Heart right ventricle (tissue), 16 donors: ENCODE measurements at places on chromosomes 5 and 9.

DNA sequence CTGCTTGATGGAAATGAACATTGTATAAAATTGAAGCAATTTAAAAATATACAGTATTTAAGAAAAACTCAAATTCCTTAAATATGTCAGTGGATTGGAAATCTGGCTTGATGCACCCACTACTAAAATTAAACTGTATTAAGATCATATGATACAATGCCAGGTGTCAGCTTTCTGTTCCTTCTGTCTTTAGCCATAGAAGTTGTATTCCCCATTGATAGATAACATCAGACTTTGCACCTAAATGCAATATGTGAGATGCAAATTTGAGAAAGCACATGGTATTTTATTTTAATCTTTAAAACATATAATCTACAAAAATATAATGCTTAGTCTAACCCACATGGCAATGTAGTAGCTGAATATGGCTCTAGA is 697.4 kb upstream of the WWC1 start:
- no peak for DNase-seq

GRCh38 chr5:55234121-55234700 is 803 bp upstream of the CCNO start:
- DNase-seq, result peak; percentile 8

DNA sequence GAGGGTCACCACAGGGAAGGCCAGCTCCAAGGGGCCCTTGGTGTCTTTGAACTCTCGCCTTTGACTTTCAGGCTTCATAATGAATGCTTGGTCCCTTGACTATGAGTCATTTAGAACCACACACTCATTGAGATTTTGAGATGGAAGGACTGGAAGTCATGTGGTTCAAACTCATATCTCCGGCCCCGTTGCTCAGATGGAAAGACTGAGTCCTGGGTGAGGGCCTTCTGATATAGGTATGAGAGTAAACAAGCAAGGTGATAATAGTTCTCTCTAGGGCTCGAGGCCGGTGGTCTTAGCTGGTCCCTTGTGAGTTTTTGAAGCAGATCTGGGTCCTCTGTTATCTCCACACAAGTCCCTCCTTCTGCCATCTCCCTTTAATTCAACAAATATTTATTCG is 210.6 kb downstream of the PAX5 start:
- no peak for DNase-seq

GRCh38 chr9:109467936-109468335 is 30.2 kb downstream of the PTPN3 start:
- DNase-seq, result no peak

GRCh38 chr5:78604689-78605285 is 43.8 kb downstream of the LHFPL2 start:
- DNase-seq, result no peak

GRCh38 chr5:159096924-159097783 is 2.6 kb downstream of the EBF1 start:
- DNase-seq, result no peak

- no peak for DNase-seq
These were observed 22.9 kb upstream of the GLRX start for GRCh38 chr5:95845391-95845790.

GRCh38 chr5:129804705-129805104 is 56.8 kb downstream of the MINAR2 start:
- no peak for DNase-seq

- DNase-seq, result no peak
These were observed 94.2 kb downstream of the SLC24A2 start for GRCh38 chr9:19694601-19695000.

- no peak for DNase-seq
These were observed 124.0 kb downstream of the GNAQ start for GRCh38 chr9:77907585-77907984.

DNA sequence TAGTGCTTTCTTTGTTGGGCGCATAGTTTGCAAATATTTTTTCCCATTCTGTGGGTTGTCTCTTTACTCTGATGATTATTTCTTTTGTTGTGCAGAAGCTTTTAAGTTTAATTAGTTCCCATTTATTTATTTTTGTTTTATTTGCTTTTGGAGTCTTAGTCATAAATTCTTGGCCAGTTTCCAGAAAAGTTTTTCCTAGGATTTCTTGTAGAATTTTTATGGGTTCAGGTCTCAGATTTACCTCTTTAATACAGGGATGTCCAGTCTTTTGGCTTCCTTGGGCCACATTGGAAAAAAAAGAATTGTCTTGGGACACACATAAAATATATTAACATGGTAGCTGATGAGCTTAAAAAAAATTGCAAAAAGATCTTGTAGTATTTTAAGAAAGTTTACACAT is 122.0 kb downstream of the WDR70 start:
- no peak for DNase-seq

DNA sequence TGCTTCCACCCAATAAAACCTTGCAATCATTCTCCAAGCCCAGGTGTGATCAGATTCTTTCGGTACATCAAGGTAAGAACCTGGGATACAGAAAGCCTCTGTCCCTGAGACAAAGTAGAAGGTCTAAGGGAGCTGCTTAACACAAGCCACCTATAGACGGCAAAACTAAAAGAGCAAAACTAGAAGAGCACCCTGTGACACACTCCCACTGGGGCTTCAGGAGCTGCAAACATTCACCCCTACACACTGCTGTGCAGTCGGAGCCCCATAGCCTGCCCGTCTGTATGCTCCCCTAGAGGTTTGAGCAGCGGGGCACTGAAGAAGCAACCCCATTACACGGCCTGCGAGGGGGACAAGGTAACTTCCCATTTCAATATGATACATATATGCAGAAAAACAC is 179.6 kb upstream of the CDH9 start:
- no peak for DNase-seq

GRCh38 chr5:177453852-177454396 is 7.3 kb downstream of the PRR7 start:
- no peak for DNase-seq

GRCh38 chr5:151678713-151679112 is 8.0 kb downstream of the SPARC start:
- DNase-seq, result no peak

DNA sequence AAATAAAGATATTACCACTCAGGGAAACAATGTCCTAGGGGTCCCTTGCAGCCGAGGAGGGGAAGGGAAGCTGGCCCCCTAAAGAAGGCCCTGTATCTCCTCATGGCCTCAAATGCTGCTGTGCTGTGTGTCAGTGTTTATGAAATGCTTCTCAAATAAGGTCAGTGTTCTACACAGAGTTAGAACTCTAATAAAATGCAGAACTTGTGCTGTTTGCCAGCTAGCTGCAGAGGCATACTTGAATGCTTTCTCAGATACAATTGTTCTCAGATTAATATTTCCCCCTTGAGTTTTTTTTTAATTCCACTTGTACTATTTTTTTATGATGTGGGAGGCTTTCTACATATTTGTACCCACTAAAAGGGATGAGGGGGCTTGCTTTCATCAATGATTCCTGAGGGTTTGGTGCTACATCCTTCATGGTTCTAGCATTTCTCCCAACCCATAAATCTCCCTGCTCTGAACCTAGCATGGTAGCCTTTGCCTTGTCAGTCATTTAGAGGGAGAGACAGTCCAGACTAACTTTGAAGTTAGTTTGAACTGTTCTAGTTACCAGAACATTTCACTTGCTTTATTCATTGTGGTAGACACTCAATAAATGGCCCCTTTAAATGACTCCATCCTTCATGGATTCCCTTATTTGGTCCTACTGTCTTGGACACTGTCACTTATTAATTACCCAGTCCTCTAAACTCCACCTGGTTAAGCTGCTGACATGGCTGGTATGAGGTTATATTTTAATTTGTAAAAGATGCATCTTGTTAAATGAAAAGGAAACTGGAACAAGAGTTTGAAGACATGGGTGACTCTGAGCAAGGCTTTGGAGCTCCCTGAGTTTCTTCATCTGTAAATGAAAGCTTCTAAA is 12.6 kb downstream of the SLIT3 start:
- DNase-seq, result no peak

GRCh38 chr5:105034401-105034763 is 1471.8 kb upstream of the NUDT12 start:
- no peak for DNase-seq

GRCh38 chr5:114989512-114989911 is 180.2 kb downstream of the TRIM36 start:
- no peak for DNase-seq

DNA sequence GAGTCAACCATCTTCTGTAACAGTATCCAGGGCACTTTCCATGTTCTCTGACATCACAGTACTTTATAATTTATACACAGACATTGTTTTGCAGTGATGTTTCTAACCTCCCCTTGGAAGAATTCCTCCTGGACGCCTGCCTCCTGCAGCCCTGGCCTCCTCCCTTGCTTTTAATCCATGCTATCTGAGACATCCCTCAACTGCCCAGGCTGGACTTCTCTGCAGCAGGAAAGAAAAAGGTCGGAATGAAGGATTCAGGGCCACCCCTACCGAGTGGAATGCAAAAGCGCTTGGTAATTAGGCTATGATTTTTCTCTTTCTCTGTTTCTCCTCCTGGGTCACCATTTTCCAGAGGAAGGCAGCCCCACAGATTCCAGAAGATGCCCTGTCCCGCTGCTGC is 47.0 kb upstream of the SHC3 start:
- no peak for DNase-seq

DNA sequence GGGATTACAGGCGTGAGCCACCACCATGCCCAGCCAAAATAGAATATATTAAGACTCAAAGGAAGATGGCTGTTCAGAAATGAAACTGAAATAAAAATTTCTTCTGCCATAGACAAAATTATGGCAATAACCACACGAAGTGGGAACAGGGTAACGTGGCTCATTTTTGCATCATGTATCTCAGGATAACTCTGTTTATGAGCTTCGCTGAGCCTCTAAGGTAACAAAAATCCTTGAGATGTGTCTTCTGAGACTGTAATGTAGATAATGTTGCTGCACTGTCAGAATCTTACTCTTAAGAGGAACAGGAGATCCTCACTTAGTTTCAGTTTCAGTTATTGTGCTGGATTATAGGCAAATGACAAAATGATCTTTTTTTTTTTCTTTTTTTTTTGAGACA is 153.8 kb downstream of the GOLPH3 start:
- no peak for DNase-seq
